ENCODE measurements at places on chromosomes 5 and 9.

- peak; percentile 62 for DNase-seq
Measured at GRCh38 chr5:98997000-98997399, 68.2 kb upstream of the CHD1 start.

DNA sequence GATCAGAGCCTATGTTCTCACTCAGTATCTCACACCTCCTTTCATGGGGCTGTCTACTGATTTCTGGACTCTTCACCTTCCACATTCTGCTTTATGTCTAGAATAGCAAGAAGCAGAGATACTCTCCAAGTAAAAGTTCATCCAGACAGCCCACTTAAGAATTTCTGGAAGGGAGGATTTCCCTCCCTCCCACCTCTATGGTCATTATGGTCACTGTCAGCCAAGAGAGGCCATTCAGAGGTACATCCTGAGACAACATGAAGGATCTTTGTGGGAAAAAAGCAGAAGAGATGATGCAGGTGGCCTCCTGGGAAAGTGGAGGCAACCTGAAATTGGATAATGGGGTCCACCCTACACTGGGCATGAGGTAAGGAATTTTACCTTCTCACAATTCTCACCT, 179.5 kb upstream of the ZNF462 start:
- DNase-seq: no peak

DNA sequence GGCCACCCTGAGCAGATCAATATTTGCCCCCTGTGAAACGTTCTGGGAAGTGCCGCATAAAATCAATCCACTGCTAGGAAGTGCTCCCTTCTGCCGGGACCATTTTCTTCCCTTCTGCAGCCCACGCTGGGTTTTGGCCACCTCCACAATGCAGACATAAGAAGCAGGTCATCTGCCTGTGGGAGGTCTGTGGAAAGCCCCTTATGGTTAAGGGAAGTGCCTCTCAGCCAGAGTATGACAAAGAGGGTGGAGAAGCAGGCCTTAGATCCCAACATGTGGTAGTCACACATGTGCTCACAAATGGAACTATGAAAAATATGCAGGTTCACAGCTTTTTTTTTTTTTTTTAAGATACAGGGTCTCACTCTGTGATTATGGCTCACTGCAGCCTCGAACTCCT, 82.8 kb downstream of the SLC1A3 start:
- DNase-seq: peak; percentile 41

DNA sequence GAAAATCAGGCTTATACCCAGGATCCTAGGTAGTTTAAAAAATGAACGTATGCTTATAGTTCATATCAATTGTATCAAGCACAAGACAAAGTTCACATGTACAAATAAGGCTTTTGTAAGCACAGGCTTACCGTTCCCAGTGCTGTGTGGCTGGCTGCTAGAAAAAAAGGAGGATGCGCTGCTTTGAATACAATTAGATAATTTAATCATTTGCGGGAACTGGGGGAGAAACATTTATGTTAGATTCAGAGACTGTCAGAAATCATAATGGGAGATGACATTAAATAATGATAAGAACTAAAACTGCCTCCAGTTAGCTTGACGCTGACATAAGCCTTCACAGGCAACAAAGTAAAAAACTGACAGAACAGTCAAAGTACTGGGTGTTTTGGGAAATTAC, 93.2 kb downstream of the FNBP1 start:
- DNase-seq: no peak

DNA sequence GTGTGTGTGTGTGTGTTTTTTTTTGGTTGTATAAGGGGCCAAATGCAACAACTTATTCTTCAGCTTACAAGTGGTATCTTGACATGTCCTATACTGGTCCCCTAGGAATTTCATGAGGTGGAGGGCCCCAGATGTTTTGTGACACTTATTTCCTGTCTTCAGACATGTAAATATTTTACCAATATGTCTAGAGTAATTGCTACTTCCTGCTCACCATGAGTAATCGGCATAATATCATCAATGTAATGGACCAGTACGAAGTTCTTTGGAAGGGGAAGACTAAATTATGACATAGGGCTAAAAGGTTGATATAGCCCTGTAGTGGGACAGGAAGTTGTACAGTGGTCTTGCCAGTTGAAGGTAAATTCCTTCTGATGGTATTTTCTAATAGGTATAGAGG, 3.7 kb upstream of the OTULIN start:
- no peak for DNase-seq

DNA sequence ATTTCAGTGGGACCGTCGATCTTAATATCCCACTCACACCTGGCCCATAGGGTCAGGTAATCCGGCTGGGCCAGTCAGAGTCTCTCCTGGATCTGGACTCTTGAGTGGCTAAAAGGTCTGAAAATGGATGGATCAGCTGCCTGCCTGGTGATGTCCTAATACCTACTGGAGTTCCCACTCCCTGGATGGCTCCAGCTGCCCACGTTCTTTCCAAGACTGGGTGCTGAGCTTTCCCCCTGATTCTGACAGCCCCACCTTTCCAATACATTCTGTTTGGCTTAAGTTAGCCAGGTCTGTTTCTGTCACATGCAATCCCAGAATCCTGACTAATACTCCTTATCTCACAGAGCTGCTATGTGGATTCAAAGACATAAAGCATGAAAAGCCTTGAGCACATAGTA, 10.2 kb downstream of the SH3PXD2B start:
- no peak for DNase-seq

- DNase-seq: no peak
Measured at GRCh38 chr9:110578575-110579033, 937 bp downstream of the SVEP1 start.

GRCh38 chr9:81344366-81344765, 345.0 kb downstream of the TLE1 start:
- DNase-seq: no peak

- DNase-seq: no peak
Measured at GRCh38 chr9:89038382-89039103, 47.3 kb downstream of the S1PR3 start.

DNA sequence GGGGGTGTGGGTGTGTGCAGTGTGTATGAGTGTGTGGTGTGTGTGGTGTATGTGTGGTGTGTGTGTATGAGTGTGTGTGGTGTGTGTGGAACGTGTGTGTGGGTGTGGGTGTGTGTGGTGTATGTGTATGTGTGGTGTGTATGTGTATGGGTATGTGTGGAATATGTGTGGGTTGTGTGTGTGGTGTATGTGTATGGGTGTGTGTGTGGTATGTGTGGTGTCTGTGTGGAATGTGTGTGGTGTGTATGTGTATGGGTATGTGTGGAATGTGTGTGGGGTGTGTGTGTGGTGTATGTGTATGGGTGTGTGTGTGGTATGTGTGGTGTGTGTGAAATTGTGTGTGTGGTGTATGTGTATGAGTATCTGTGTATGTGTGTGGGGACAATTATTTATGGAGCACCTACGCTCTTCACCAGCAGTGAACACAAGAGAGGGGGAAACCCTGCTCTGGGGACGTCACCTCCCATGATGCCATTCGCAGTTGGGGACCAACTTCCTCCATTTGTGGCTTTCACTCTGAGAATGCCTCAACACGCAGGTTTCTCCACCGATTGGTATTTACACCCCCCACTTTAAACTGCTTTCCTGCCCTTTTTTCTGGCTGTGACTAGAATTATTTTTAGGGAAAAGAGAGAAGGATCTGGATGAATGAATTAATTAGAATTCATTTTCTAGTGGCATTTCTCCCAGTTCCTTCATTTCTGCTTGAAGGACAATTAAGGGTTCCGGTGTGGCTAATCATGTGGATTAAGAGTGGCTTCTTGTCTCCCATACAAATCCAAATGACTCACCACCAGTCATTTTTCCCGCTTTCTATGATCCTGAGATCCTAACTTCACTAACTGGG, 238.1 kb downstream of the ROR2 start:
- no peak for DNase-seq

DNA sequence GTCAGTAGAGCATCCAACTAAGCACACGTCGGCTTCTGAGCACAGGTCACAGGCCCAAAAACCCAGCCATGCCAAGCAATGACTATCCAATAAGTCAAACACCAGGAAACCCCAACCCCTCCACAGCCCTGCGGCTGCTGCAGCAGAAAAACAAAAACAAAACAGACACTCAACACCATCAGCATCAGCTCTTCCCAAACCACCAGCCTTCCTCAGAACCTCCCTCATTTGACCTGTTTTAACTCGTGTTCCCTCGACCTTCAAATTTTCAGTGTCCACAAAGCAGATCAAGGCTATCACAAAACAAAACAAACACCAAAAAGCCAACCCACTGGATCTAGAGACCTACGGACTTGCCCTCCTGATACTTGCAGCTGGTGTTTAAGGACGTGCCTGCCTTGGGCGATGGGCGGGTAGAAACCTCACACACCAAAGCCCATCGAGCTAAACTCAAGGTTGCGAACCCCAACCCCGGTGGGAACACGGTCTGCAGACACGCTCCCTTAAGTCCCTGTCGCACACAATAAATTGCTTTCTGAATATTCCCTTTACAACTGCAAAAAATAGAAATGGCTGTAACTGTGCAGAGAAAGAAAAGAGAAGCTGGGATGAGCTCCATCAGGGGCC, 247.1 kb upstream of the ANKRD55 start:
- no peak for DNase-seq

DNA sequence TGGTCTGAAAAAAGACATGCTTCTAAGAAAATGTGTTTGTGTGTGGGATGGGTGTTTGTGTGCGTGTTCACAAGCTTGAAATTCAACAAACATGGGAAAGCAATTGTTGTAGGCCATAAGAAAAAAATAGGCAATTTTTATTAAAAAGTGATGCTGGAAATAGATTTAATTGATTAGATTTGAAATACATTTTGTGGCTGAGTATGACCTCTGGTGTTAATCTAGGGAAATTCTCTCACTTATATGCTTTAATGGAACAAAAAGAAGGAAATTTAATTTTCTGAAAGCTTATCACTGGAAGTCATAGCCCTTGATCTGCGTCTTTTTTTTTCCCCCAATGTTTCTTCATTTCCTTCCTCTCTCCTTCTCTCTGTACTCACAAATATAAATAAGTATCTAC, 3.5 kb upstream of the KCNN2 start:
- no peak for DNase-seq

DNA sequence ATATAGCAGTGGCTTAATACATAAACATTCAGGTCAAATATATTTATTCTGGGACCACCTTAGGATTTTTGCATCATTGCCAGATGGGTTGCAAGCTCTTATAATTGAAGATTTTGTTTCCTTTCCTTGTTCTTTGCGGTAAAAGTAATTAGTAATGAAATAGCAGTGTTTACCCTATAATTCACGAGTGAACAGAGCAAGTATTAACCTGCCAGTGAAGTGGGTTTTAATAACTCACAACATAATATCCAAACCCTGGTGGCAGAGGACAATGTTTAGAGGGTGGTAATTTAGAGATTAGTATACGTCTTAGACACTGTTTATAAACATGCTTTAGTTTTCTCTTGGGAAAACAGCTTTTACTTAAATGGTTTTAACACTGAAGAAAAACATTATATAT, 11.8 kb downstream of the ARL14EPL start:
- DNase-seq: no peak

GRCh38 chr5:73952872-73953271, 326.9 kb downstream of the ARHGEF28 start:
- no peak for DNase-seq

DNA sequence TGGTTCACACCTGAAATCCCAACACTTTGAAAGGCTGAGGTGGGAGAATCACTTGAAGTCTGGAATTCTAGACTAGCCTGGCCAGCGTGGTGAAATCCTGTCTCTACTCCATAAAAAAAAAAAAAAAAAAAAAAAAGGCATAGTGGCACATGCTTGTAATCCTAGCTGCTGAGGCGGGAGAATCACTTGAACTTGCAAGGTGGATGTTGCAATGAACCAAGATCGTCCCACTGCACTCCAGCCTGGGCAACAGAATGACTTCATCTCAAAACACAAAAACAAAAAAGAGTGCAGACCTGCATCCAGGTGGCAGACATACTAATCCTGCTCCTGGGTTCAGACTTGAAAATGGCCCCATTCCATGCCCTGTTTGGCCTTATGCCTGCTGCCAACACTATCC, 21.8 kb upstream of the ADAMTS19 start:
- no peak for DNase-seq

- peak; percentile 96 for DNase-seq
Measured at GRCh38 chr9:128635266-128636023, 21.2 kb downstream of the DYNC2I2 start.

- DNase-seq: peak; percentile 62
Measured at GRCh38 chr5:168366116-168366515, 74.7 kb downstream of the WWC1 start.

- DNase-seq: no peak
Measured at GRCh38 chr5:14475045-14475444, 106.5 kb upstream of the OTULINL start.

- no peak for DNase-seq
Measured at GRCh38 chr5:93583439-93583767, 381 bp downstream of the NR2F1 start.

DNA sequence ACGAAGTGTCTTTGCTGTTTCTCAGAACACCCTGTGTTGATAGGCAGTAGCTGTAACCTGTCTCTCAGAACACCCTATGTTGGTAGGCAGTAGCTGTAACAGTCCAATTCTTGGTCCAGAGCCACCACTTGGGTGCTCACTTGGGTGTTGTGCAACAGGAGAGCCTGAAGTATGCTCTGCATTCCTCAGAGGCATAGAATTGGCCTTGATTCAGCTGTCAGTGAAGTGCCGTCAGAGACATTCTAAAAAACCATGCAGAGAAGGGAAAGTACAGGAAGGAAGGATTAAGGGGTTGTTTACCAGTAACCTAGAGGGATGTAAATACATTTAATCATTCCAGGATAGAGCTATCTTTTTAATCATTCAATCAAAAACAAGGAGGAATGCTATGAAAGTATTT, 231.2 kb downstream of the ARRDC3 start:
- DNase-seq: no peak
